ENCODE measurements at places on chromosomes 2 and 18.

- DNase-seq, result no peak
Measured at GRCh38 chr18:58998401-58999203, 133.9 kb downstream of the ZNF532 start.

DNA sequence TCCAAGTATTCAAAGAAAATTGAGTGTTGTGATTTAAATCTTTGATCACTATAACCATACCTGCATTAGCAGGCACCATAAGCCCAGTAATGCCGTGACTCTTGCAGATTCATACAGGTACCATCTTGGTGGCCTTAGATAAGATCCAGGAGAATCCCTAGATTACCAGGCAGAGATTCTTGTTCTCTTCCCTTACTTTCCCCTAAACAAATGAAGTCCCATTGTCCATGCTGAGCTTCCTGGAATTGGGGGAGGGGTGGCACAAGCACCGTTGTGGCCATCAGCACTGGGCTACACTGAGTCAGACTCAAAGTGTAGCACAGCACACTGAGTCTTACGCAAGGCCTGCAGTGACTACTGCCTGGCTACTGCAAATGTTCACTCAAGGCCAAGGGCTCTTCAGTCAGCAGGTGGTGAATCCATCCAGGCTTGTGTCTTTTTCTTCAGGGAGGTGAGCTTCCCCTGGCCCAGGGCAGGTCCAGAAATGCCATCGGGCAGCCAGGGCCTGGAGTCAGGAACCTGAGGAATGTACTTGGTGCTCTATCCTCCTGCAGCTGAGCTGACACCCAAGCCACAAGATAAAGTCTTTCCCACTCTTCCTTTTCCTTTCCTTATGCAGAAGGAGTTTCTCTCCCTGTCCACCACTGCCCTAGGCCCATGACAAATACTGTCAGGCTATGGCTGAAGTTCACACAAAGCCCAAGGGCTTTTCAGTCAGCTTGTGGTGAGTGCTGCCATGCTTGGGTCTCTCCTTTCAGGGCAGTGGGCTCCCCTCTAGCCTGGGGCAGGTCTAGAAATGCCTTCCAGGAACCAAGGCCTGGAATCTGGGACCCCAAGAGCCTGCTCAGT, 52.6 kb downstream of the CD28 start:
- DNase-seq, result no peak

- DNase-seq, result peak; percentile 43
Measured at GRCh38 chr2:7014174-7014640, 97.0 kb downstream of the RNF144A start.

DNA sequence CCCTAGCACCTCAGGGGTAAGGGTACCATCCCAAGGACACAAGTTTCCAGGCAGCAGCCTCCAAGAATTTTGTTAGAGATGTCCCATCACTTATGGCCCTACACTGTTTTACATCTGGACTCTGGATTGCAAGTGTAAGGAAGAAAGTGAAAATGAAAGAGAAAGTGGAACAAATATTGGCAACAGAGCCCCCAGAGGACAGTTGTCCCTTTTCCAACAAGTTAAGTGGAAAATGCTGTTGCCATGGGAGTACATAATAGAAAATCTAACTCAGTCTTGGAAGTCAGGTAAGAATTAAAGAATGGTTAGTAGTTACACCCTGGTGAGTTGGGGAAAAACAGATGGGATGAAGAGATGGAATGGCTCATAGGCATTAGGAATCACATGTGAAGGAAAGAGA, 50.6 kb downstream of the TTC21B start:
- no peak for DNase-seq

GRCh38 chr2:170929686-170930050, 615 bp downstream of the GORASP2 start:
- peak; percentile 64 for DNase-seq

GRCh38 chr2:172394002-172394401, 33.4 kb upstream of the ITGA6 start:
- no peak for DNase-seq

DNA sequence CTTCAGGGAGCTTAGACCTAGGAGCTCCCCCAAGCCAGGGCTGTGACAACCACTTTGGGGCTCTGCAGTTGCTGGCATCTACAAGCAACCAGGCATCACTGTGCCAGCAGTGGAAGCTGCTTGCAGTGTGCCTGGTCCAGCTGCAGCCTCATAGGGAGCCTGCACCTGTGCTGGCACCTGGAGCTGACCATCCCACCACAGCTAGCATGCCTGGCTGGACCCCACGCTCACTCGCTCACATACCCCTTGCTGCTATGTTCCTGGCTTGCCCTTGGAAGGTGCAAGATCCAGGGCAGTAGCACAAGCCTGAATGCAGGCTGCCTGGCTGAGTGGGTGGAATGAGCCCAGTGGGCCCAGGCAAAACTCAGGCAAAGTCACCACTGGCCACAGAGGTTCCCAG, 82.5 kb downstream of the ZNF804A start:
- no peak for DNase-seq

GRCh38 chr2:174959787-174960186, 45.4 kb downstream of the CHN1 start:
- DNase-seq, result no peak

- peak; percentile 12 for DNase-seq
Measured at GRCh38 chr2:138373993-138374408, 127.6 kb upstream of the SPOPL start.

- no peak for DNase-seq
Measured at GRCh38 chr18:48861181-48861708, 89.5 kb downstream of the SMAD7 start.

GRCh38 chr2:210224591-210224940, 681 bp downstream of the ACADL start:
- peak; percentile 8 for DNase-seq

DNA sequence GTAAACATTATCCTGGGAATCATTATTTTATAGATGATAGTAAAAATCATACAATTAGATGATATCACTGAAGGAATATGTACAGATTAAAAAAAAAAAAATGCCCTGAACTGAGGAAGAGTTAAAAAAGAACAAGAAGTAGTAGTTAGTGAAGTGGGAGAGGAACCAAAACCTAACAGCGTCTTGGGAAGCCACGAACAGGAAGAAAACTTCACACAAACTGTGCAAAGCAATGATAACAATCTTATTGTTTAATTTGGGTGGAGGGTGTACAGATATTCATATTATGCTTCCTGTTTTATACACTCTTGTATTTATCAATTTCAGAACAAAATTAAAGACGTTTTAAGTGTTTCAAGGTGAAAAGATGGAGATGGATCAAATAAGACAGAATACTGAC, 3.5 kb downstream of the HEATR5B start:
- no peak for DNase-seq

GRCh38 chr18:76602191-76602590, 107.1 kb upstream of the ZNF516 start:
- no peak for DNase-seq

- no peak for DNase-seq
Measured at GRCh38 chr2:126849991-126850535, 48.6 kb upstream of the TEX51 start.

DNA sequence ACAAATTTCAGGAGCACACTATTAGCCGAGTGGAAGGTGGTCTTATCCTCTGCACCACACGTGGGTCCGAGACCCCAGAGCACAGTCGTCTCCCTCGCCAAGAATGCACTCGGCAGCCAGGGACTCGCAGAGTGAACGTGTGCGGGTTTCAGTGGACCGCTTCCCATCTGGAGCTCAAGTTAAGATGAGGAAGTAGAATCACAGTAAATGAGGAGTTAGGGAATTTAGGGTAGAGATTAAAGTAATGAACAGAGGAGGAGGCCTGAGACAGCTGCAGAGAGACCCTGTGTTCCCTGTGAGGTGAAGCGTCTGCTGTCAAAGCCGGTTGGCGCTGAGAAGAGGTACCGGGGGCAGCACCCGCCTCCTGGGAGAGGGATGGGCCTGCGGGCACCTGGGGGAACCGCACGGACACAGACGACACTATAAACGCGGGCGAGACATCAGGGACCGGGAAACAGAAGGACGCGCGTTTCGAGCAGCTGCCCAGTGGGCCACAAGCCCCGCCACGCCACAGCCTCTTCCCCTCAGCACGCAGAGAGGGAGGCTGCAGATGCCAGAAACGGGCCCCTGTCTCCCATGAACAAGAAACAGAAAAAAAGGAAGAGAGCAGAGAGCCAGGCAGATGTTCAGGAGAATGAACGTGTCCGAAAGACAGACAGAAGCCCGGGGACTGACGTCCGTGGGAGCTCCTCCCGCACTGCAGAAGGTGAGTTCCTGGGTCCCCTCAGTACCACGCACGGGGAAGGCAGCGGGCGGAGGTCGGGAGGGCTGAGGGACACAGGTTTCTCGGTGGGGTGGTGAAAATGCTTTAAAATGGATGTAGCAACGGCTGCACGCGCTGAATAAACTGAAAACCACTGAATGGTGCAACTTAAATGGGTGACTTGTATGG, 5.4 kb upstream of the KCNG2 start:
- no peak for DNase-seq

DNA sequence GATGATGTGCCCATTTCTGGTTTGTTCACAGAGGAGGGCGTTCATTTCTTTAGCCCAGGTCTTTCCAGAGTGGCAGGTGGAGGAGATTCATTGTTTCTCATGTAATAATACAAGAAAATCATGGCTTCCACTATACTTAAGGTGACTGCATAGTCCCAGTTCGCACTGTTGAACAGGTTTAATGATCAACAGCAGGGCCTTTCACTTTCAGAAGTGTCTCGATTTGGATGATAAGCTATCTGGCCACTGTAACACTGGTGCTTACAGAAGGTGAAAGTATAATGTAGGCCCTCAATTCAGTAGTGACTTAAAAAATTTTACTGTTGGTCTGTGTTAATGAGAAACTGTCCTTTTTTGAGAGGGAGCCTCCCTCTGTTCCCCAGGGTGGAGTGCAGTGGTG, 1.4 kb downstream of the RMC1 start:
- peak; percentile 9 for DNase-seq

GRCh38 chr2:203279288-203279687, 40.5 kb downstream of the CYP20A1 start:
- no peak for DNase-seq

GRCh38 chr18:59360381-59360780, 1.3 kb upstream of the LMAN1 start:
- DNase-seq, result no peak
